ENCODE measurements at places on chromosomes 2 and 18.

GRCh38 chr18:75775121-75775520 lies 347.6 kb upstream of the SMIM21 start:
- DNase-seq, result no peak

- DNase-seq, result peak; percentile 44
Observed at GRCh38 chr2:169131587-169132512, 62.5 kb downstream of the DHRS9 start.

DNA sequence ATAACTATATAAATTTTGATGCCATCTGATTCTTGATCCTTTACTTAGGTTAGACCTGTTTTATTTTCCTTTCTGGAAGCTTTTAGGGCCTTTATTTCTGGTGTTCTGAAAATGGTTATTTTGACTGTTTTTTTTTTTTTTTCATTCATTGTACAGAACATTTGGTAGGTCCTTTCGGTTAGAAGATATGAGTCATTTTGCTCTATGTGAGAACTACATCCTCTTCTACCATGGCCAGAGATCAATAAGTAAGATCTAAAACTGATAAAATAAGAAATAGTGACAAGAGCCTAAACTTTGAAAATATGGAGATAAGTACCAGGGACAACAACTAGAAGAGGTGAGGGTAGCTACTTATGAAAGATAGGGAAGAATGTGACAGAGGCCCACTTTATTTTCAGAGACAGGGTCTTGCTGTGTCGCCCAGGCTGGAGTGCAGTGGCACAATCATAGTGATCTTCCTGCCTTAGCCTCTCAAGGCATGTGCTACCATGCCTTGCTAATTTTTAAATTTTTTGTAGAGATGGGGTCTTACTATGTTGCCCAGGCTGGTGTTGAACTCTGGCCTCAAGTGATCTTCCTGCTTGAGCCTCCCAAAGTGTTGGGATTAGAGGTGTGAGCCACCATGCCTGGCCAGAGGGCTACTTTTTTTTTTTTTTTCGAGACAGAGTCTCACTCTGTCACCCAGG lies 66.5 kb downstream of the EIF2AK3 start:
- no peak for DNase-seq

GRCh38 chr2:145777914-145778313 lies 1258.0 kb upstream of the ZEB2 start:
- no peak for DNase-seq

DNA sequence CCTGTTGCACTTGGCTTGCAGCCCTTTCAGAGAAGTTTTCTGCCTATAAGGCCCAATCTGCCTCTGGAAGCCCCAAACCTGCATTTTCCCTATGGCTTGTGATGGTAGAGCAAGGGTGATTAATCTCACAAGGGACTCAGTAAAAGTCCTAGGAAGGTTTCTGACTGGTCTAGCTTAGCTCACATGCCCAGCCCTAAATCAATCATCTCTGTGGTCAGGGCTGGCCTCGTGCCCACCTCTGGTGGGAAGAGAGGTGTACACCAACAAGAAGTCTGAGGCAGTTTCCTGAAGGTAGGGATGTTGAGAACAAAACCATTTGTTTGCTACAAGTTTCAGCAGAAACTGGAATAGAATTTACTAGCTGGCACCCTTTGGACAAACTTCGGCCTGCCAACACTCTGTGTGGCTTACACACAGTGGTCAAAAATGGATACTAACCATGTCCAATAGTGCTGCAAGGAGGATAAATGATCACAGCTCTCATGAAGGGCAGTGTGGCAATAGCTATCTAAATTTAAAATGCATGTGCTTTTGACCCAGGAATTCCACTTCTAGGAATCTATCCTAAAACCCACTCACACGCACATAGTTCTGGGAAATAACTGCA lies 96.4 kb downstream of the EN1 start:
- no peak for DNase-seq

DNA sequence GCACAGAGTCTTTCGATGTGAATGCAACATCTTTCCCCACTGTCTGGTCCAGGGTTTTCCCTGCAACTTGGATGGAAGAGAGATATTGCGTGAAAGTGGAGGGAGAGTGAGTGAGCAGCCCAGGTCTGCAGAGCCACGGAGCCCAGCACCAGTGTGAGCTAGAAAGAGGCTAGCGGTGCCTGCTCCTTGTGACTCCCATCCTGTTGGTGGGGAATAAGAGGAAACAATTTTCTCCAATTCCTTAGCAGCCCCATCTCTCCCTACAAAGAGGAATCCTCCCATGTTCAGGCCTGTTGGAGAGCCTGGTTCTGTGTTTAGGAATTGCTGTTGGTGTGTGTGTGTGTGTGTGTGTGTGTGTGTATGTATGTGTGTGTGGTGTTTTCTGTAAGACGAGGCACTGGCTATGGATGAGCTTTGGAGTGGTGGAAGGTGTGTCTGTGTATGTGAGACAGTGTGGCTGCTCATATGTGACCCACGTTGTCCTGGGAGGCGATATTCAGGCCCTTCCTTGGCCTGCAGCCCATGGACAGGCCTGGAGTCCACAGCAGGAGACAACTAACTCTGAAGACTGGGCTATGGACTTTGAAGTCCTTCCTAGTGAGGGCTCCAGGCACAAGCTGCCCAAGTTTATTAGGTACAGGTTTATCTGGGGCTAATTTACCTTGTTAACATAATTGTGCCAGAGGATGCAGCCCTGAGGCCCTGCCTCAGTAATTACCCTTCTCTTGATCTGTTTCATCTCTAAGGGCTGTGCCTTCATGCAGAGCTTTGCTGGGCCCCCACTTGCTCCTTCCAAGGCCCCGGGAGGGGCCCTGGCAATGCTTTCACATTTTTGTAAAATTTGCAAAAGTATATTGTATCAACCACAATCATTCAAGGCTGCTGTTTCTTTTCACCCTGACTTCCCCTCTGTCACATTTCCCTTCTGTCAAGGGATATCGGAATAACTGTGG lies 88.6 kb upstream of the HAAO start:
- no peak for DNase-seq

DNA sequence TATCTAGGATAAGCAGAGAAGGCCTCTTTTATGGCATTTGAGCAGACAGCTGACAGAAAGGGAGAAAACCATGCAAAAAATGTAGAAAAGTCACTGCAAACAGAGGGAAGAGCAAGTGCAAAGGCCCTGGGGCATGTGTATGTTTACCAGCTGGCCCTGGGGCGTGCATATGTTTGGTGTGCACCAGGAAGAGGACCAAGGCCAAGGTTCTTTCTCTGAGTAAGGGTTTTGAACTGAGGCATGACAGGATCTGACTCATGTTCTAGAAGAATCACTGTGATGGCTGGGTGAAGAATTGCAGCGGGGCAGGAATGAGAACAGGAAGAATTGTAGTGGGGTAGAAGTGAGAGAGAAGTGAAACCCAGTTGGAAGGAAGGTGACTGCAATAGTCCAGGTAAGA lies 69.6 kb downstream of the STEAP3 start:
- no peak for DNase-seq

GRCh38 chr2:100017633-100018032 lies 124.8 kb downstream of the AFF3 start:
- no peak for DNase-seq

- DNase-seq, result no peak
Observed at GRCh38 chr18:68083776-68084175, 567.3 kb upstream of the DSEL start.

GRCh38 chr2:126699716-126700581 lies 44.0 kb downstream of the GYPC start:
- no peak for DNase-seq

DNA sequence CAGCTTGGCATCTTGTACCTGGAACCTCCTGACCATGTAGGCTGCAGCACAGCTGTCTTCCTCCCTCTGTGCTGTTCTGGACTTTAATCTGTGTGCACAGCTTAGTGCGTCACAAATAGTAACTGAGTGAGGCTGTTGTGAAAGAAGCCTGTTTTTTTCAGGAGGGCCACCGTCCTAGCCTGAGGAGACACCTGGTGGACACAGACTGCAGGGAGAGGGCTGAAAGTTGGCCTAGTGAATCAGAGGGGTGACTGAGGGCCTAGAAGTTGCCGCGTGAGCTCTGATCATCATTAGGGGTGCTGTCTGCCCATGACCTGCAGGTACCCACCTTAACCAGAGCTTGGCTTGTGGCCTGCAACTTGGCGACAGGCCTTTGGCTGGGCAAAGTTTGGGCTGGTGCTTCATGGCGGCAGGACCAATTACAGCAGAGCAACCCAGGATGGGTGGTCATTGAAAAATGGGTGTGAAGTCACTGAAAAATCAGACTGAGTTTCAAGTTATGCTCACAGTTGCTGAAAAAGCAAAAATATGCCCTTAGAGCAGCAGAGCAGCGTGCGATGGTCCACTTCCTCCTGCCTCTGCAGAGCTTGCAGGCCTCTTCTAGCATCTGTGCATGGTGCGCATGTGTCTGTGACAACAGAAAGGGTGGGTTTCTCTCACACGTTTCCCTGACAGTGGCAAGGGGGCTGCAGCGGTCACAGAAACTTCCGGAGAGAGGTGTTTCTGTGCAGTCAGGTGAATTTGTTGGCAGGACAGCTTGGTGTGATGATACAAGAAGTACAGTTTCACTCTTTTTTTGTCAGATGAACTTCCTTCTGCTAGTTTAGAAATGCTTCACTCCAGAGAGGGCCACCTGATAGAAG lies 9.6 kb downstream of the GDF7 start:
- peak; percentile 19 for DNase-seq

- DNase-seq, result no peak
Observed at GRCh38 chr2:10284108-10284870, 18.4 kb upstream of the HPCAL1 start.

- DNase-seq, result no peak
Observed at GRCh38 chr2:180776921-180777320, 203.5 kb upstream of the UBE2E3 start.

GRCh38 chr2:17879137-17879912 lies 858 bp downstream of the KCNS3 start:
- DNase-seq, result no peak

GRCh38 chr2:177724398-177725287 lies 332.1 kb downstream of the AGPS start:
- peak; percentile 83 for DNase-seq

DNA sequence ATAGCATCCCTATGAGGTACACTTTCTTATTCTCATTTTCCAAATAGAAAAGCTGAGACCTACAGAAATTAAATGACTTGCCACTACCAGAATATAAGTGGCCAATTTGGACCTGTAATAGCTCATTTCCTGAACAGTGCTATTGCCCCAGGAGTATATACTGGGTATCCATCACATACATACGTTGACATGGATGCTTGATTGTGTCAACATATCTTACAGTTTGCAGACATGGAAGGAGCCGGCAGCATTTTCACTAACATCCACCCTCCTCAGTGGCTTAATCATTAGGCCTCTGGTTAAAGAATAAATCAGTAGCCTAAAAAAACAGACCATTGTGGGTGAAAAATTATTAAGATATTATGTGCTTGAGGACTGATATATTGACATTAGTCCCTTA lies 829.3 kb downstream of the LRP1B start:
- DNase-seq, result no peak

DNA sequence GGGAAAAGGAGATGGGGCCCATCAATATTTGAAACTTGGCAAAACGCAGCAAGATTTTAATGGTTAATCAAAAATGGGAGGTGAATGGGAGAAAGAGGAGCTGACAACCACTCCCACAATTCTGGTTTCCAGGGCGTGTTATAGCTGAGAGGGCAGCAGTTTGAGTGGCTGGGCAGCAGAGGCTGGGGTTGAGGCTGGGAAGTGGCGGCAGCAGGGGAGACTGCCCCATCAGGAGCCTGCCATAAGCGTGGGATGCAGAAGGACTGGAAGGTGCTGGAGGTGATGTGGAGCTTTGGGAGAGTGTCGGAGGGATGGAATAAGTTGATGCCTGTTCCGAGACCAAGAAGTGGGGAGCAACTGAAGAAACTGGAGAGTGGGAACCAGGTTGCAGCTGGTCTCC lies 48.9 kb upstream of the SH3RF3 start:
- no peak for DNase-seq

DNA sequence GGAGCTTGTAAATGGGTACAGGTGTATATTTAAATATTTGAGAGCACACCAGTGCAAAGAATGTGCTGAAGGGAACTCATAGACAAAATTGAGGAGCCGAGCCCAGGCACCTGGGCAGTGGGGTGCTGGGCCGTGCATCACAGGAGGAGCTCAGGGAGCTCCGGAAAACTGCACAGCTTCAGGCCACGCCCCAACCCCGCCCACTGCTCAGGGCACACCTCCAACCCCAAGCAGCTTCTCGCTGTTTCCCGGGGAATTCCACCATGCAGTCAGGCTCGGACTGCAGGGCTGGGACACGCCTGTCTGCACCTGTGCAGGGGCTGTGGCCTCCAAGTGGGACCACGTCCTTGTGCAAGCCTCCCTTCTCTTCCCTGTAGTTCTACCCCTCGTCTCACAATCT lies 243.0 kb downstream of the HDAC4 start:
- no peak for DNase-seq

GRCh38 chr2:45763255-45763654 lies 111.8 kb downstream of the PRKCE start:
- no peak for DNase-seq

DNA sequence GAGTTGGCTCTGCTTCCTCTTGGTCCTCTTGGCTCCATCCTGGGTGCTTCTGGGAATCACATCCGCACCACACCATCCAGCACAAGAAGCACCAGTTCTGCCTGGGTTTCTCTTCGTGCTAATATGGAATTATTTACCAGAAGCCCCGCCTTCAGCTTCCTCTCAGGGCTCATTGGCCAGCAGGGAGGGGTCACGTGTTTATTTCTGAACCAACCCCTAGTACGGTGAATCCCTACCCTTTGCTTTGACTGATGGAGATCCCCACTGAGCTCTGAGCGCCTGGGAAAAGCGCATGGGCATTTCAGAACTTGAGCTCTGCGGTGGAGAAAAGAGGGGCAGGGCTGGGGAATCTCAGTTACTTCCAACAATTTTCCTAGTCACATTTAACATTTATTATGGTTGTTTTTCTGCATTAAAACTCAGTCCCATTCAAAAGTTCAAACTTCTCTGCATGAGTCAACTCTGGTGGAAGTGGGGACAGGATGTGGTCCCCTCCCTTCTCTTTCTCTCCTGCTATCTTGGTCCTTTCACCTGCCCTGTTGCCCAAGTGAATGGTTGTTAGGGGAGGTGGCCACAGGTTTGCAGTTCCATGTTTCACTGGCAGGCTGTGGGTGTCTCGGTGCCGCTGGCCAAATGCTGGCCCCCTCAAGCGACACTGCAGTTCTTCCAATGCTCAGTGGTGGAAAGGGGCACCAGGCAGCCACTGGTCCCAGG lies 76.4 kb upstream of the TTC39C start:
- DNase-seq, result no peak

DNA sequence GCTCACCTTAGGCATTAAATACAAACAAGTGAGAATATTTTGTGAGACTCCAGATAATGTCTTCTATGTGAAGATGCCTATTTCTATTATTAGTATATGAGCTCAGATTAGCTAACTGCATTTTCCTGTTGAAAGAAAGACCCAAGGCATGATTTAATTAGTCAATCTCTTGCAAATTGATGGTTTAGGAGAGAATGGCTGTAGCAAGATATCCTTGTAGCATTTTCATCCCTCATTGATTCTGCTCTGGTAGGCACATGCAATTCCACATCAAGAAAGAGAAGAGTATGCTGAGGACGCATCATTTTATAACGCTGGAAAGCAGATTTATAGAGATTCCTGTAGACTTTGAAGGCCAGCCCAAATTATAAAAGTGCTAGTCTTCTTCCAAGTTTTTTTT lies 332.0 kb downstream of the SOX11 start:
- no peak for DNase-seq

- no peak for DNase-seq
Observed at GRCh38 chr18:41170346-41170745, 784.7 kb upstream of the PIK3C3 start.

- DNase-seq, result no peak
Observed at GRCh38 chr2:3334392-3335345, 42.9 kb downstream of the EIPR1 start.

- DNase-seq, result no peak
Observed at GRCh38 chr2:211982162-211982561, 556.4 kb downstream of the ERBB4 start.
